ENCODE measurements at places on chromosomes 3 and 15.

DNA sequence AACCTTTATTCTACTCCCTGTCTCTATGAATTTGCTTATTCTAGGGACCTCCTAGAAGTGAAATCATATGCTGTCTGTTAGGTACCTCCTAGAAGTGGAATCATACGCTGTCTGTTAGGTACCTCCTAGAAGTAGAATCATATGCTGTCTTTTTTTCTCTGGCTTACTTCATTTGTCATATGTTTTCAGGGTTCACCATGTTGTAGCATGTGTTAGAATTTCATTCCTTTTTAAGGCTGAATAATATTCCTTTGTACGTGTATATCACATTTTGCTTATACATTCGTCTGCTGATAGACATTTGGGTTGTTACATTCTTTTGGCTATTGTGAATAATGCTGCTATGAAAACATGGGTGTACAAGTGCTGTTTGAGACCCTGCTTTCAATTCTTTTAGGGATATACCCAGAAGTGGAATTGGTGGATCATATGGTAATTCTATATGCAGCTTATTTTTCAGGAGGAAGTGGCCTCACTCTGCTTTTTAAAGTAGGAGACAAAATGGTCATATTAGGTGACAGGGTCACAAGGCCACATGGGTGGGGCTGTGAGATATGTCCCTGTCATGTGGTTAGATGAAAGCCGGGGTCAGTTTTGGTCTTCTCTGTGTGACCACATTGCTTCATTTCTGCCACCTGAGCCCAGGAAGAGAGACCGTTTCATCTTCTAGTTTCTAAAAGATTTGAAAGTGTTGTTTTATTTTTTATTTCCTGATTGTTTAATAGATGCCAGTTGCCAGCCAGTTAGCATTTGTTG lies 76.7 kb downstream of the FLNB start:
- no peak for DNase-seq

DNA sequence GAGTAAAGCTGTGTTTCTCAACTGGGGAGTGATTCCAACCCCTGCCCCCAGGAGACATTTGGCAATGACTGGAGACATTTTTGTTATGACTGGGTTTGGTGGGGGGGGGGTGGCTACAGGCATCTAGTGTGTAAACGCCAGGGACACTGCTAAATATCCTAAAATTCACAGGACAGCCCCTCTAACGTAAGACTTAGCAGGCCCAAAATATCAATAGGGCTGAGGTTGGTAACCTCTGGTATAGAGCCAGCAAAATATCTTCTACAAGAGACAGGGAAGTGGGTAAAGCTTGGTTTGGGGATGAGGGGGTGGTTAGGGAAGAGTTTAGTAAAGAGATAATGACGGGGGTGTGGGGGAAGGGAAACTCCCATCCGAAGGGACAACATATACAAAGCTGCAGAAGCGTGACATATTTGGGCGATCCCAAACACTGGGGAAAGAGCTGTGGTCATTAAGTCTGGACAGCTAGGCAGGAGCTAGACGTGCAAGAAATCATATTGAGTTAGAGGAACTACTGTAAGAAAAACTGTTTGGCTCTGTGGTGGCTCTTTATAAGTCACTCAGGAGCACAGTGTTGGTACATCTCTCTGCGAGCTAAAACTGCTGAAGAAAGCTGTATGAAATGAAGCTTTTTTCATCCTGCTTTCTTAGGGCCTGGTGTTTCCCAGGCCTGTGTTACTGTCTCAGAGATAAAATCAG lies 697 bp upstream of the TRIM69 start:
- no peak for DNase-seq

GRCh38 chr3:94162700-94163099 lies 99.8 kb downstream of the NSUN3 start:
- DNase-seq = no peak

- no peak for DNase-seq
Measured at GRCh38 chr15:68565726-68566125, 13.1 kb upstream of the CORO2B start.

- no peak for DNase-seq
Measured at GRCh38 chr3:49996016-49996415, 56.1 kb downstream of the RBM6 start.

- DNase-seq = peak; percentile 3
Measured at GRCh38 chr3:46812237-46812791, 50.9 kb downstream of the MYL3 start.

- DNase-seq = peak; percentile 67
Measured at GRCh38 chr15:61051569-61052031, 177.5 kb downstream of the RORA start.

- no peak for DNase-seq
Measured at GRCh38 chr3:152203652-152204051, 65.1 kb upstream of the MBNL1 start.

- DNase-seq = peak; percentile 59
Measured at GRCh38 chr3:23996095-23996524, 51.0 kb downstream of the NR1D2 start.

- DNase-seq = no peak
Measured at GRCh38 chr3:114847564-114847963, 299.5 kb downstream of the ZBTB20 start.

DNA sequence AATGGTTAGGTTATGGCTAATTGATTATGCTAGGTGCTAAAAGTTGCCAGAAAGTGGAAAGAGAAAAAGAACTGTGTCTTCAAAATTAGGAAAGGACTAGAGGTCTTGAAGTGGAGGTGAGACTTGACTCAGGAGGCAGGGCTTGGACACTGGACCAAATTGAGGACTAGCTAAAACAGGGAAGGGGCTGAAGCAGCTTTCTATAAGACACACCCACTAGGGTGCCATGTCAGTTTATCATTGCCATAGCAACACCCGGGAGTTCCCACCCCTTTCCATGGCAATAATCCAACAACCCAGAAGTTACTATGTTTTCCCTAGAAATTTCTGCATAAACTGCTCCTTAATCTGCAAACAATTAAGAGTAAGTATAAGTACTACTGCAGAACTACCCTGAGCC lies 42.9 kb upstream of the MITF start:
- no peak for DNase-seq

DNA sequence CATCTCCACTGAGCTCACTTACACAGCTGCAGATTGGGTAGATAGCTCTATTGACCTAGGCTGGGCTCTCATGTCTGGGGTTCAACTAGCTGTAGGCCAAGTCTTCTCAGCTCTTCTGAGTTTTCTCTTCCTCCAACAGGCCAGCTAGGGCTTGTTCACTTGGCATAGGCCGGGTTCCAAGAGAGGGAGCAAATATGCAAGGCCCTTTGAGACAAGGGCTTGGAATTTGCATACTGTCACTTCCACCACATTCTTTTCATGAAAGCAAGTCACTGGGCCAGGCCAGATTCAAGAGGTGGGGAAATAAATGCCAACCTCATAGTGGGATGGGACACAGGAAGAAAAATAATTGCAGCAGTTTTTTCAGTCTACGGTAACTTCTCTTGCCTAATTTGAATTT lies 25.2 kb downstream of the PIGB start:
- no peak for DNase-seq

GRCh38 chr3:25870452-25870851 lies 80.6 kb downstream of the OXSM start:
- DNase-seq = no peak

DNA sequence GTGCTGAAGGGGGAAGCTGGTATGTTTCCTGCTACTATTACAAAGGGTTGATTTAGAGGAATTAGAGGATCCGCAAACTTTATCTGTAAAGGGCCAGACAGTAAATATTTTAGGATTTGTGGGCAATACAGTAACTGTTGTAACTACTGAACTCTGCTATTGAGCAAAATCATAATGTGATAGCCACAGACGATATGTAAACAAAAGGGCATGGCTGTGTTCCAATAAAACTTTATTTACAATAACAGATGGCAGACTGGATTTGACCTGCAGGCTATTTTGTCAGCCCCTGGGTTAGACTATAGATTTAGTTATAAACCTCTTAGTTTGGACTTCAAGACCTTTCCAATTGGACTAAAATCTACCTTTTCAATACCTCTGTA lies 27.8 kb upstream of the KCNMB2 start:
- no peak for DNase-seq

GRCh38 chr3:195118671-195119070 lies 152.3 kb downstream of the XXYLT1 start:
- no peak for DNase-seq

GRCh38 chr3:93910097-93910496 lies 63.6 kb downstream of the PROS1 start:
- no peak for DNase-seq

- DNase-seq = no peak
Measured at GRCh38 chr3:188041895-188042294, 112.1 kb upstream of the LPP start.

DNA sequence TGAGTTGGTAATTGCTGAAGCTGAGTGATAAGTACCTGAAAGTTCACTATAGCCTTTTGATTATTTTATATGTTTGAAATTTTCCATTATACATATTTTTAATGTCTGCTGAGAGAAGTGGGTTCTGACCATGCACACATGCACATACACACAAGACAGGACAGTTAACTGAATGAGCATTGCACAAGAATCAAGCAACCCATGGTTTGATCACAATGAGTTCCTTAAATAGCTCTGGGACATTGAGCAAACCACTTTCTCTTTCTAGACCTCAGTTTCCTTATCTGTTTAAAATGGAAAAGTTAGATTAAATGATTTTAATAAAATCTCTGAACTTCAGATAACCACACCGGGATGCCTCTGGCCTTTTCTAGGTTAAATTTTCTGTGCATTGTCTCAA lies 26.7 kb downstream of the SNTN start:
- DNase-seq = no peak

DNA sequence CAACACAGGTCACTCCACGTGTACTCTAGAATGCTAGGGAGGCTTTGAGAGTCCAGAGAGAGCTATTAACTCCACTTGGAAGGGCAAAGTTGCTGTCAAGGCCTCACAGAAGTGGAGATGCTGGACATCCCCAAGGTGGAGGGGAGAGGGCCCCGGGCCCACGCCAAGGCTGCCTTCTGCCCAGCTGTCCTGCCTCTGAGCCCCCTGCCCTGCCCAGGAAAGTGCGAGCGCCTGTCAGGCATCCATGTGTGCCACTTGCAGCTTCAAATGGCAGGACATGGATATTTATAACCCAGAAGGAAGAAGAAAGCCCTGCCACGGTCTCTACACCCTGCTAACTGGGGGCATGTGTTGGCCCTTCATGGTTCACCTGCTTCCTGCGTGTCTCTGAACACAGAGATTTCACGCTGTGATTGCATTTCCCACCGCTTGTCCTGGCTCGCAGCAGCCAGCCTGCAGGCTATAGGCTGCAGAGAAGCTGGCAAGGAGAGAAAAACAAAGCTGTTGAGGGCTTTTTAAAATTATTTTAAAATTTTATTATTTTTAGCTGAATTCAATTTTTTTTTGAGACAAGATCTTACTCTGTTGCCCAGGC lies 17.0 kb downstream of the ANKDD1A start:
- no peak for DNase-seq

- DNase-seq = no peak
Measured at GRCh38 chr15:63384906-63385305, 3.3 kb upstream of the CA12 start.

DNA sequence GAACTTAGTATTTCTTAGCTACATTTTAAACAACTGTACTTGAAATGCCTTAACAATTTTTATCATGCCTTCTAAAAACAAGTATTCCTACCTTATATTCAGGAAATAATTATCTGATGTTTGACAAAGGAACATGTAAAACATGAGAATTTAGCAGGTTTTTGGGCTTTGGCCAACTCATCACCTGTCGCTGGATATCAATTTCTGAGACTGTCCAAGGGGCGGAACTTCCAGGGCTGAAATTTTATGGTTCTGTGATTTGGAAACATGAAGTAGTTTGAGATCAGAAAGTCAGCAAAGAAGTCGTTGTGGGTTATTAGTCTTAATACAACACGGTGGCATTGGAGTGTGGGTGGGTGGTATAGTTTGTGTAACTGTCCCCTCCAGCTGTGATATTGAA lies 282.2 kb upstream of the LRRN1 start:
- no peak for DNase-seq

DNA sequence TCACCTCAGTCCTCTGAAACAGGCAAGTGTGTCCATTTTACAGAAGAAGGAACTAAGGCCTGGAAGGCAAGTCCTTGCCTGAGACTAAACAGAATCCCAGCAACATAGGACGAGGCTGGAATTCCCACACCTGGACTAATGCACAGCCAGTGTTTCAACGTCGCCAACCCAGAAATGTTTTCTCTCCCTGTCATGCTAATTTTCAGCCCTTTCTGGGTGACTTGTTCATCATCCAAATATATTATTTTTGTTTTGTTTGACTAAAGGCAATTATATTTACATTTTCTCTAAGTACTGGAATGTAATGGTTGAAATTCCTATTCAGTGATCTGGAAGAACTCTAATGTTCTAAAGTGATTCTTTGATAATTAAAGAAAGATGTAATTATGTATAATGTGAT lies 51.8 kb downstream of the BTD start:
- no peak for DNase-seq

GRCh38 chr3:85584779-85585356 lies 626.1 kb downstream of the CADM2 start:
- DNase-seq = no peak

DNA sequence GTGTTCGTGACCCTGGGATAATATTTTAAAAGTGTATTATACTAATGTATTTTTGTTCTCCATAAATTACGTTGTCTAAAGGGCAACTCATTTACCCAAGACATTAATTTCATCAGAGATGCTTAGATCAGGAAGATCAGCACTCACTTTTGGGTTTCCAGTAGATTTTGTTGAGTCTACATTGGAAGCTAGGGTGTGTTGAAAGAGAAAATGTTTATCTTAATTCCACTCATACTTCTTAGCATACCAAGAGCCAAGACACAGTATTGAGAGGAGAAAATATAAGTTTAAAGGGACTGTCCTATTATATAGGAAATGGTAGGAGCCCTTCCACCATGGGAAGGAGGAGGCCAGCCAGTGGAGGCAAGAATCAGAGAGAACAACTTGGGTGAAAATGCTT lies 412.9 kb upstream of the RGMA start:
- DNase-seq = no peak

DNA sequence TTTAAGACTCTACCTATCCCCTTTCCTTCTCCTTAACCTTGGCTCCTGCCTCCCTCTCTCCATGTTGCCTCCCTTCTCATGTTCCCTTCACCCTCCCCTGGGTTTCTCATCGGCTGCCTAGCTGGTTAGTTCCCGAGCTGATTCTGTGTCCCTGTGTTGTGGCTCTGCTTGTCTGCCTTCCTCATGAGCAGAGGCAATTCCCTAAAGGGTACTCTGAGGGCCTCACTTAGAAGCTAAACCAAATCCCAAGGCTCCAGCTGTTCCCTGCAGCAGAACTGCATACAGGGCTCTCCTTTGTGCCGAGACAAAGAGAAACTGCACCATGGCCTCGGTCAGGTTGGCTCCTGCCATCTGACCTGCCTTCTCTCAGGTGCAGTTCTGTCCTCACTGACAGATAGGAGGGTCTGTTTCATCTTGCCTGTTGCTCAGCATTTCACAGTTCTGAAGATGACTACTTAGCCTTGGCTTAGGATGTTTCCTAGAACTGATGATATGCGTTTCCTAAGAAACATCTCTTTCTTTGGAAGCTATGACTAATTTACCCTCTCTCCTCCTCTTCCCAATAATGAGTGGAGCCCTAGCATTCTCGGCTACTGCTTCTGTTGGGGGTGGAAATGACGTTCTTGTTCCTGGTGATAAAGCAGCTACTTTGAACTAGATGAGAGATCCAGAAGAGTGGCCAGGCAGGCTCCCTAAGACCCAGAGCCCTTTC lies 27.1 kb downstream of the DUOX1 start:
- peak; percentile 40 for DNase-seq
